ENCODE measurements at places on chromosomes 3 and 15.
A peak's percentile ranks its signal among the peaks of the same experiment; 100 is the strongest.

- DNase-seq, result no peak
Measured at GRCh38 chr3:18124501-18124900, 300.6 kb downstream of the SATB1 start.

GRCh38 chr3:61415201-61415600 lies 146.2 kb upstream of the PTPRG start:
- DNase-seq, result no peak

- DNase-seq, result no peak
Measured at GRCh38 chr3:65170390-65171042, 482.7 kb upstream of the ADAMTS9 start.

GRCh38 chr3:4601892-4602291 lies 108.7 kb downstream of the ITPR1 start:
- DNase-seq, result no peak

GRCh38 chr3:166104938-166105337 lies 267.7 kb upstream of the BCHE start:
- DNase-seq, result no peak

DNA sequence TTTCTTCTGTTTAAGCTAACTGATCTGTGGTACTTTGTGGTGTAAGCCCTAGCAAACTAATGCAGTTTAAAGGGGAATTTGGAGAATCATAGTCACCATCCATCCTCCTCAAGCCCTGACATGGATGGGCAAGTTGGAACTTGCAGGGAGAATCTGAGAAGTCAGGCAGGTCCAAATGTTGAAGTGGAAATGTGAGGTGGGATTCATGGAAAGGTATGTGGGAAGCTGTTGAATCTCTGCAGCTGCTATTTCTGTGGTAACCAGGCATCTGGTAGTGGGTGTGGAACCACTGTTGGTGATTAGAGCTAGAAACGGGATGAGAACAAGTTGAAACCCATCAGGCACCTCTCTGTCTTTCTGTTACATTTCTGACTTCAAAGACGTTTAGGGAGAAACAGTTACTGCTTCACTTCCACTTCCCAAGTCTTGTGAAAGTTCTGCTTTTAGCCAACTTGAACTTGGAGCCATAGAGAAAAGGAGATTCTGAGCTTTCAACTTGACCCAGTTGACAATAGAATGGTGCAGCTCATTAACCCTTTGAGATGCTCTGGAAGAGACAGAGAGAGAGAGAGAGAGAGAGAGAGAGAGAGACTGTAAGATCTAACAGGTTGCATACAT lies 38.1 kb upstream of the NMNAT3 start:
- DNase-seq, result no peak

GRCh38 chr3:102092617-102093466 lies 243.5 kb downstream of the NFKBIZ start:
- no peak for DNase-seq

DNA sequence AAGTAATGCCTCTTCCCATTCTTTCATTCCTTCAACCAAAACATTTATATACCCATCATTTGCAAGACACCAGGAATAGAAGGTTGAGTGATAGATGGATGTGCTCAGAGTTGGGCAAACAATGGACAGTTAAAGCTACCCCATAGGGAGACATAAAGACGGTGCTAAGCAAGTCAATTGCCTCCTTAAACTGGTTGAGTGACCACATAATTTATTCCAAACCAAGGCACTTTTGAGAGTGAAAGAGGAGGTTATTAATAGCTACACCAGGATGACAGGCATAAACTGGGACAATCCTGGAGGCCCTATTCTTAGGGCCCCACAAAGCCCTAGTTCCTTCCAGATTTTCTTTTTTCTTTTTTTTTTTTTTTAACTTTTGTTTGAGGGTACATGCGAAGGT lies 21.4 kb upstream of the DYNC1LI1 start:
- DNase-seq, result no peak

DNA sequence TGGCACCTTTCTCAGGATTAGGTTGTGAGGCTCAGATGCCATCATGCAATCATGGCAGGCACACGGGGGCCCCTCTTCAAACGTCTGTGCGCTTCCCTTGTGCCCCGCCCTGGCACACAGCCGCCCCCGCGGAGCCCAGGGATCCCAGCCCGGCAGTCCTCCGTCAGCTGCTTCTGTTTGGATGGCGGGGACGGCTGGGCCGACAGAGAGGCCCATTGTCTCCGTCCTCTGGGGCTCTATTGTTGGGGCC lies 849 bp upstream of the HDAC11 start:
- no peak for DNase-seq

GRCh38 chr3:113247675-113248458 lies 36.5 kb downstream of the BOC start:
- DNase-seq, result no peak

GRCh38 chr3:159672728-159673688 lies 315.6 kb upstream of the IL12A start:
- DNase-seq, result no peak

DNA sequence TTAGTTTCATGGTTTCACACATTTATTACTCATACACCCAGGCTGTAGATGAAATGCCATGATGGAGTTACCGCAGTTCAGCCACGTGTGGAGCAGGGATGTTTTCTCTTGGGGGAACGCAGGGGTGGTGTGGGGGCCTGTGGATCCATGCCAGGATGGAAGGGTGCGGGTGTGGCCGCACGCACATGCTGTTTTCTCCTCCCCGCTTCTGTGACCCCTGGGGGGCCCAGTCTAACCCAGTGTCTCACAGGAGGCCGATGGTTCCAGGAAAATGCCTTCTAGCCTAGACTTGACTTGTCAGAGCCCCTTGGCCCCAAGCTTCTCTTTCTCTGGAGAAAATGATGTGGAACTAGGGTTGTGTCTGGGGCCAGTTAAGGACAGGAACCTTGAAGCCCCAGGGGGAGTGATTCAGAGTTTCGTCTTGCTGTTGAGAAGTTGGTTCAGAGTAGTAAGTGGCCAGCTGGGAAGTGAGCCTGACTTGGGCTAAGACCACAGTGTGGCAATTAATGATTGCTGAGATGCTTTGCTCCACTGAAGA lies 240.4 kb upstream of the BHLHE40 start:
- DNase-seq, result no peak

GRCh38 chr3:129626744-129627349 lies 20.4 kb upstream of the PLXND1 start:
- peak; percentile 69 for DNase-seq

- no peak for DNase-seq
Measured at GRCh38 chr3:72571638-72572114, 276.6 kb downstream of the SHQ1 start.

DNA sequence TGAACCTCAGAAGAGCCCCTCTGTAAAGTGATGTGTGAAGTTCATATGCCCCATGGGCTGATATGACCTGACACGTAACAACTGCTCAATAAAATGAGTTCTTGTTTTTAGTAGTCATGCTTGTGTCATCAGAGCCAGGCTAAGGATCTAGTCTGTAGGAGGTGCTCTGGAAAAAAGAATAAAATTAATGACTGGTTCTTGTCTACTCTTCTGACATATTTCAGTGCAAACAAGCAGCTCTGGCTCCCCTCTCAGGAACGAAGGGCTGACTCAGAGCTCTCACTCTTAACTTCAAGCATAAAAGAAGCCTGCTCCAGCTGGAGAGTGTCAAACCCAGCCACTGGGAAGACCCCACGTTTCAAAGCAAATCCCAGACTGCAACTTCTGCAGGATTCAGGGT lies 77.0 kb downstream of the LRIG1 start:
- DNase-seq, result no peak

- no peak for DNase-seq
Measured at GRCh38 chr3:154184582-154184981, 63.4 kb downstream of the ARHGEF26 start.

DNA sequence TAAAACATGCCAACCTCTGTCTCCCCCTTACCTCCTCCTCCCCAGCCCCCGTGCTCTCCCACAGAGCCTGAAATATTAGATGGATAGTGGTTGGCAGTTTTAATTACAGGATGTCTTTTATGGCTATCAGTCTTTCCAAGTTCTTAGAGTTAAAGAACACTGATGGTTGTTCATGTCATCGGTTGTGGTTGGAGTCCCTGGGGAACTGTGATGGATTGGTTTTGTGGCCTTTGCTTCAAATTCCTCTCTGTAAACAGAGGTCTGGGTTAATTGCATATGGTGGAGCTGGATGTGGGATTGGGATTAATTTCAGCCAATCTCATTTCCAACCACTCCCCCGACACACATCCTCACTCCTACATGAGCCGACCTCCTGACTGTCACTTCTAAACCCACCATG lies 164.5 kb upstream of the PROK2 start:
- no peak for DNase-seq

- peak; percentile 43 for DNase-seq
Measured at GRCh38 chr15:20340331-20340811, 201.2 kb downstream of the GOLGA6L6 start.

DNA sequence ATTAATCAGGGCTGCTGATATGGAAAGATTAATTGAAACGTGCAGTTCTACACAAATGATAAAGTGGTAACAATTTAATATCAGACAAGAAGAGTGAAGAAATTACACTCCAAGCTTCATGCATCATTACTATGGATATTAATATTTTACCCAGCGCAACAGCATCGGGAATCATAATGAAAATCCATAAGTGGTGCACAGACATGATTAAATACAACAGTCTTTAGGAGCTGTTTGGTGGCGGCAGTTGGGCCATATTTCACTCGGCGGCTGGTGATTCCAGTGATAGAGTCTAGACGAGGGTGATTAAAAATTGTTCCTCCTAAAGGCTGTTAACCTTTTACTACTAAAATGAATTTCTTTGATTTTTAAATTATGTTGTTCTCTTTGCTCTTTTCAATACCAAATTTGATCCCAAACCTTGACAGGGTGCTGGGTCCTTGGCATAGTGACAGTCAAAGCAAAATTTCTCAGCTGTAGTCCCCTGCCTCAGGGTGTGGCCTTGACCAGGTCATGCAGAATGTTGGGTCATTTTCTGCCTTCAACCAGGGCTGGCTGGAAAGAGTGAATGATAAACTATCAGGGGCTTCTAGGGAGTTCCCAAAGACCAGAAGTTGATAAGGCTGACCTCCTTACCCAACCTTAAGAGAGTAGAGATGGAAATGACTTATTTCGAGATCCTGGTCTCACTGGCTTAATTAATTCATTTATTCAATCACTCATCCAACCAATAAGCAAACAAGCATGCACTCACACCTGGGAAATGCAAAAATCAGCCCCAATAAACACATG lies 392.0 kb downstream of the IL20RB start:
- DNase-seq, result no peak

DNA sequence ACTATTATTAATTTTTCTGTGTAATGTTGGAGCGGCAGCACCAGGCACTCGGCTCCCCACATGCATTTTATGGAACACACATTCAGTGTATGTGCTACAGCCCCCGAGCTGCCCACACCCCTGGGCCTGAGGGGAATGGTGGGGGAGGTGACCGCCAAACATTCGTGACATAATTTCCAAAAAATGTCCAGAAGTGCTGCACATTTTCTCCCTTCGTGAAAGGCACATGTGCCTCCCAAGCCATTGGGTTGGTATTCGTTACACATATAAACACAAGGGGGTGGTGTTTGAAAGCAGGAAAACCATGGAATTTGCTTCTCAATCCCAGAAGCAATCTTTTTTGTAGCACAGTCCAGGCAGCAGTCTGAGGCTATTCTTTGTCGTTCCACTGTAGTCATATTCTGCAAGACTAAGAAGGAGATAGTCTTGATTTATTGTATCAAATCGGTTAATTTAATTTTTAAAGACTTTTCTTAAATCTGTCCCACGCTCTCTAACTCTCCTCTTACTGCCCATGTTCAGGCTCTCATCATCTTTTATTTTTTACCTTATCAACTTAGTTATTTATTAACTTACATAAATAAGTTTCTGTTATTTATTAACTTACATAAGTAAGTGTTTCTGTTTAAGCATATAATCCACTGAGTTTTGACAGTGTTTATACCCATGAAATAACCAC lies 39.2 kb upstream of the POLR2M start:
- no peak for DNase-seq

- DNase-seq, result no peak
Measured at GRCh38 chr15:90968434-90968833, 13.8 kb downstream of the RCCD1 start.

DNA sequence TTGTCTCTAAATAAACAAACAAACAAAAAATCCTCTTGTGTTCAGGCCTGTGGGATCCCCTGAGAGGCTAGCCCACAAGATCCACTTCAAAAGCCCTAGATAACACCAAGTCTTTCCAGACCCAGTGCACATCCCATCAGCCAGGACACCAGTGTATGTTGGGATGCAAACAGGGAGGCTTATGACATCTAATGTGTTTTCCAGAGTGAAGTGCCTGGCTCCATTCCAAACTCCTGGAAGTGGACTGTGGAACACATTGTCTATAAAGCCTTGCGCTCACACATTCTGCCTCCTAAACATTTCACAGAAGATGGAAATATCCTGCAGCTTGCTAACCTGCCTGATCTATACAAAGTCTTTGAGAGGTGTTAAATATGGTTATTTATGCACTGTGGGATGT lies 57.0 kb downstream of the MLH1 start:
- no peak for DNase-seq

DNA sequence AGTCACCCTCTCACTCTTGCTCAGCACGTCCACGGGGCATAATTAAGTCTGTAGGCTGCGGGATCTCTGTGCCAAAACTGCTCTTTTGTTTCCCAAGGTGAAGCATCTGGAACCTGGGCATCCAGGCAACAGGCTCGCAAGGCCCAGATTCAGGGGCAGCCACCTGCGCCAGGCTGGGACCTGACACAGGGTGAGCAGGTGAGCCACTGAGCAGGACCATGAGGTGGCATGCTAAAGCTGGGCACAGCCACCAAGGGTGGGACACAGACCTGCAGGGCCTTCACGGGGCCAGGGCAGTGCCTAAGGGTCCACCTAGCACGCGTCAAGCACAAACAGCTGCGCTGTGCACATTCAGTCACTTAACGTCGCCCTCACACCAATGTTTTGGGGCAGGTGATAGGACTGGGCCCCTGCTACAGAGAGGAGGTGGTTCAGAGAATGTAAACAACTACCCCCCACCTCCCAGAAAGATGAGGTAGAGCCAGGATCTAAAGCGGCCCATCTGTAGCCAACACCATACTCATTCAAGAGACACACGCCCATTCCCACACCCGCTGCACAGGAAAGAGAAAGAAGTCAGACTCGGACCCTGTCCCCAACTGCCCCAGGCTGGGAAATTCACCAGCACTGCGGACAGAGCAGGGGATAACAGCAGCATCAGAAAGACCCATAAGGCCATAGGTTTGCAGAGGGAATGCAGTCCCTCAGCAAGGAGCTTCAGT lies 16.3 kb downstream of the XXYLT1 start:
- DNase-seq, result no peak
